HFFc6 (cell line): ENCODE measurements at places on chromosomes 2 and 18. TPM values are rescaled to one million over a fixed set of nuclear protein-coding genes. Genes with fewer than 3 reads are reported as not detected.

GRCh38 chr18:11831921-11832320 lies 19.3 kb upstream of the CHMP1B start:
- no peak for DNase-seq

The GCKR gene
- total RNA-seq, result not detected in 3 replicates

The CRYGD gene
- total RNA-seq, result not detected in 3 replicates

The PELI1 gene
- 1.9 to 4.9 TPM (median 4.7 TPM) in 3 replicates for total RNA-seq
